Psoas muscle (tissue), 8 donors: ENCODE measurements at places on chromosomes 1 and 21. TPM values are rescaled to one million over a fixed set of nuclear protein-coding genes. Genes with fewer than 3 reads are reported as not detected.

The HTR6 gene
- polyA plus RNA-seq: not detected

GRCh38 chr1:1400576-1401456 lies 1.7 kb upstream of the CCNL2 start:
- peak overlapping the region; percentile 97 for H3K4me3 ChIP-seq
- peaks cover 76% of the 10 kb centered on the region for H3K36me3 ChIP-seq
- H3K27ac ChIP-seq: peak overlapping the region; percentile 95
- no peak for DNase-seq

- H3K4me3 ChIP-seq: no peak overlapping the region
- H3K27me3 ChIP-seq: no peaks in the 10 kb centered on the region
- H3K4me1 ChIP-seq: no peaks in the 10 kb centered on the region
- H3K36me3 ChIP-seq: no peaks in the 10 kb centered on the region
- no peak overlapping the region for H3K27ac ChIP-seq
Observed at GRCh38 chr1:44221769-44222168, 8.5 kb downstream of the DMAP1 start.

DNA sequence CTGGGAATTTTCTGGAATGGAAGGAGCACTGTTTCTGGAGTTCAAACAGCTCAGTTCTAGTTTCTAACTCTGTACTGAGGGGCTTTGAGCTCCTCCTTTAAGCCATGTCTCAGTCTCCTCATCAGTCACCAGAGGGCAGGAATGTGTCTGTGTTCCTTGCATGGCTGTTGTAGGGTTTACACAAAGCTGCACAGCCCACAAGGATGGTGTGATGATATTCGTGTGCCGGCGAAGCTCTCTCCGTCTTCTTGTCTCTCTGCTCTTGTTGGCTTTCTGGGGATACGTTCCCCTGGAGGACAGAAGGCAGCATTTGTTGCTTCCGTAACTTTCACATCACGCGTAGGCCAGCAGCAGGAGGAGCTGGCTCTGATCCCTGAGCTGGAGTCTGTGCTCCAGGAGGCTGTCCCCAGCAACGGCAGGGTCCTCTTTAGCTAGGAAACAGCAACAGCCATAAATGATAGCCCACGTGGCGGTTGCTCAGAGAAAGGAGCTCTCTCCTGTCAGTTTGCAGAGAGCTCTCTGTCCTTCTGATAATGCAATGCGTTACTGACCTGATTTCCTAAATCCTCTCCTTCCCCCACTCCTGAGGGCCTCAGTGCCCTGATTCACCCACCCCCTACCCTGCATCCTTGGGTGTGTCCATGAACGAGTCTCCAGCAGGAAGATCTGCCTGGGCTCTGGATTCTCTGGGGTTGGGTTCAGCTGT lies 189.2 kb upstream of the VAMP3 start:
- peaks cover 2% of the 10 kb centered on the region for H3K27me3 ChIP-seq
- H3K36me3 ChIP-seq: no peaks in the 10 kb centered on the region
- H3K4me3 ChIP-seq: no peak overlapping the region
- no peak overlapping the region for H3K27ac ChIP-seq
- no peak for DNase-seq
- no peaks in the 10 kb centered on the region for H3K4me1 ChIP-seq

GRCh38 chr1:107653005-107653404 lies 312.0 kb downstream of the VAV3 start:
- no peaks in the 10 kb centered on the region for H3K36me3 ChIP-seq
- H3K27me3 ChIP-seq: no peaks in the 10 kb centered on the region
- no peak for DNase-seq
- no peak overlapping the region for H3K4me3 ChIP-seq

GRCh38 chr21:19853709-19854575 lies 1144.3 kb upstream of the NCAM2 start:
- H3K4me1 ChIP-seq: no peaks in the 10 kb centered on the region
- no peaks in the 10 kb centered on the region for H3K36me3 ChIP-seq
- no peaks in the 10 kb centered on the region for H3K27me3 ChIP-seq
- no peak overlapping the region for H3K27ac ChIP-seq
- no peak overlapping the region for H3K4me3 ChIP-seq

DNA sequence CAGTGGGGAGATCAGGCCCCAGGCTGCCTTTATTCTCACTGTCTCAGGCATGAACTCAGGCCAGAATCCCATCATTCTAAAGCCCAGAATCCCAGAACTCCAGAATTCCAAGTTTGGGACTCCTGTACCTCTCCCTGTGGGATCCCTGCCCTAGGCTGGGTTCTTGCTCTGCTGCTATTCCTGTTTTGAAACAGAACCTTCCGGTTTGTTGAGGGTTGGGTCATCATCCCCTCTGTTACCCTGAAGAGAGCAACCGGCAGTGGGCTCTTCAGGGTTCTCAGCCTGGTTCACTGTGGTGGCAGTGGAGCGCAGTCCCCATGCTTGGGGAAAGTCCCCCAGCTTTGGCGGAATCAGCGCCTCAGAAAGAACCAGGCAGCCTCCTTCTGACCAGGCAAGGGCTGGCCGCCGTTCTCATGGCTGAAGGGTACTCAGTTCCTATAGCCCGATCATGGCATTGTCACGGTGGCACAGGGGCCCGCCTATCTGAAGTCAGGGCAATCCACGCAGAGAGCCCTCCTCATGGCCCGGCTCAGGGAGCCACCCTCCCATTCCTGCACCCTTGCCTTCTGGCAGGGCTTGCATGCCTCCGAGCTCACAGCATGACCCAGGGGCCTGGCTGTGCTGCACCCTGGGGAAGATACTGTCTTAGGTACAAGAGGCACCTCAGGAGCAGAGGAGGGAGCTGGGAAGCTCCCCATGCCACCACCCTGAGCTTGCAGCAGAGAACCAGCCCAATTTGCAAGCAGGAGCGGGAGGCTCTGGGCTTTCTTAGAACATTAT lies 335.6 kb upstream of the VAMP3 start:
- H3K4me3 ChIP-seq: no peak overlapping the region
- no peak for DNase-seq
- H3K36me3 ChIP-seq: no peaks in the 10 kb centered on the region
- H3K4me1 ChIP-seq: no peaks in the 10 kb centered on the region
- no peak overlapping the region for H3K27ac ChIP-seq
- H3K27me3 ChIP-seq: no peaks in the 10 kb centered on the region

DNA sequence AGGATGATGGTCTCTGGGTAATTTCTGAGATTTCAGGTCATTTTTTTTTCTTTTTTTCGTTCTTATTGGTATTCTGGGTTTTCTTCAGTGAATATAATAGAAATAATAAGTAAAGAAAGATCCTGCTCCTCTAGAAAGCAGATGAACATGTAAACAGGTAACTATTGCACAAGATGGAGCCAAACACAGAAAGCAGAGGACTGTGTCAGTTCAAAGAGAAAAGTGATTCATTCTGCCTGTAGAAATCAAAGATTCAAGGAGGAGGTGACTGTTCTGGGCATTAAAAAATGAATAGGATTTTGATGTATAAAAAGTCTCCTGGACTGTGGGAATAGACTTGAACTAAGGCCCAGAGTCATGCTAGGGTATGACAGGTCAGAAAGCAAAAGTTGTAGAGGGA lies 41.9 kb upstream of the POU2F1 start:
- H3K27ac ChIP-seq: no peak overlapping the region
- H3K4me1 ChIP-seq: no peaks in the 10 kb centered on the region
- H3K4me3 ChIP-seq: no peak overlapping the region
- no peaks in the 10 kb centered on the region for H3K27me3 ChIP-seq
- H3K36me3 ChIP-seq: no peaks in the 10 kb centered on the region
- no peak for DNase-seq

DNA sequence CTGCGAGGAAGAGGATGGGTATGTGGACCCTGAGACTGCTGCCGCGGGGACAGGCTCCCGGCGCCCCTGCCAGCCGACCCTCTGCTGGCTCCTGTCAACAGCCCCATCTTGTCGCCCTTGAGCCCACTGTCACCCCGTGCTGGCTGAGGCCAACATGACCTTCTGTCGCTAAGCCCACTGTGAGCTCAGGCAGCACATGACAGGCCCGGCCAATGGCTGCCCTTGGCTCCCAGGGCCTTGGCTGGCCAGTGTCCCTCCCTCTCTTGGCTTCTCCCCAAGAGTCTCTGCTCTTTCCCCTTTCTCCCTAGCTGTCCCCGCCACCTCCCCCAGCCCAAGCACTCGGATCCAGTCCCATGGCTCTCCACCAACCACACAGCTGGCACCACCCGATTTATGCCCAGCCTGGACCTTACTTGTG lies 3.5 kb downstream of the PEX10 start:
- DNase-seq: no peak
- H3K4me1 ChIP-seq: peaks cover 15% of the 10 kb centered on the region
